ENCODE measurements at places on chromosomes 16 and 17. TPM values are rescaled to one million over a fixed set of nuclear protein-coding genes. Genes with fewer than 3 reads are reported as not detected.

DNA sequence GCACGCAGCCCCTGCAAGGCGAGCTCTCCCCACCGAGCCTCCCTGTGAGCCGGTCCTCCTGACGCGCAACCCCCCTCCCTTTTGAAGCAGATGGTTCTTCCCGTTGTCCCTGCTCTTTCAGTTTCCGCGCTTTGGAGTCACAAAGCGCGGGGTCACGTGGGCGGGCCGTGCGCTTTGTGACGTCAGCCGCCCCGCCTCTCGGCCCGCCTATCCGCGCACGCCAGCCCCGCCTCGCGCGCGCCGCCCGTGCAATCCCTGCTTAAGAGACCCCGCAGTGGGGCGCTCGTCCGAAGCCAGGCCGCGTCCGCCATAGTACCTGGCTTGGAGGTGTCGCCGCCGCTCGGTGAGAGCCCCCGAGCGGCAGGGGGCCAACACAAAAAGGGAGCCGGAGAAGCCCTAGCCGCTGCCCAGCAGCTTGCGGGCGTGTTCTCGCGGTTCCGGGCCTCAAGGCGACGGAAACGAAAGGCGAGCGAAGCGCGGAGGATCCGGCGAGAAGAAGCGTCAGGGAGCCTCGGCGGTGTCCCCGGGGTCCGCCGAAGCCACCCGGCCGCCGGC is at the start of gene RBBP6:
TSS of gene RBBP6 (plus strand) at position 272 of the 555 bp plus-strand sequence. CDS start 1,061 bp downstream, outside the sequence.
- DNase-seq: peak; percentile 98

DNA sequence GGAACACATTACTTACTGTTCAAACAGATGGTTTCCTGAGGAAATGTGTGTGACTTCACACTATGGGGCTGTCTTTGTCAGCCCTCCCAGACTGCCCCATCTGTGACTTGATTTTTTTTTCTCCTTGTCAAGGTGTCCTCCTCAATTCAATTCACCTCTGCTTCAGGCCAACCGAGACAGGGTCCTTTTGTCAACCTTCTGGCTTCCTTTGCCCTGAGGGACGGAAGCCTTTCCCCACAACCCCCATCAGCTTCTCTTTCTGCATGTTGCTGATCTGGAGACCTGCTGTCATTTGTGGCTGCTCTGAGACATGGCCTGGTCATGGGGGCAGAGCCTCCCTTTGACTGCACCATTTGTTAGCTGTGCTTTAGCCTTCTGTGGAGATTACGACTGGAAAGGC is 21.3 kb upstream of the RGS9 start:
- DNase-seq: peak; percentile 41

GRCh38 chr16:50279504-50279865 is 13.1 kb downstream of the ADCY7 start:
- DNase-seq: no peak

- no peak for DNase-seq
Measured at GRCh38 chr16:48317614-48318315, 67.4 kb downstream of the SIAH1 start.

DNA sequence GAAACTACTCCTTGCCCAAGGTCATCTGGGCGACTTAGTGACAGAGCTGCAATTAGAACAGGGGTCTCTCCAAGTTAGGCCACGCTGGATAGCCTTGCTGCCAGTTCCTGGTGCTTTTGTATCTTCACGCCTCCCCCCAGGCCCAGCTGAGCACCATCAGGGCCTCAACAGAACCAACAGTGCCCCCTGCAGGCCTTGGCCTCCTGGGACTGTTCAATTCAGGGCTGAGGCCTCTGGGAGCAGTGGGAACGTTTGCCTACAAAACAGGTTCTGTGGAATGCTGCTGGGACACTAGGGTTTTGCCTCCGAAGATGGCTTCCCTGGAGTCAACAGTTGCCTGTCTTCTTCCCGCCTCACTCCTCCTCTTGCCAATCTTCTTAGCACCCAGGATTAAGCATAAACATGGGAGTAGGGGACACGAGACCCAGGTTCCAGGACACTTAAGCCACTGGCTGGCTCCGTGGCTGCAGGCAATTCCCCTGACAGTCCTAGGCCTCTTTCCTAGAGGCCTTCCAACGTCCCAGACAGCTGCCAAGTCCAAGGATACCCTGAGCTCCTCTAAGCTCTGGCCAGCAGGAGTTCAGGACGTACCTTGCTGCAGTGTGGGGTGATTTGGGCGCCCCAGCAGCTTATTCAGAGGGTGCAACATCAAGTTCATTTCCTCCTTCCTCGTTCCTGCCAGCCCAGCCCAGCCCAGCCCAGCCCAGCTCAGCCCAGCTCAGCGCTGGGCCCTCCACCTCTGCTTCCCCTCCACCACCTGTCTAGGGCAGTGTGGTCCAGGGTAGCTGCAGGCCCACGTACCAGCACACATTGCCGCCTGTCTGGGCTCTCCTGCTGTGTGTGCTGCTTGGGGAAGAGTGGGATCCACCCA is 246.6 kb upstream of the RPL38 start:
- DNase-seq: peak; percentile 86

DNA sequence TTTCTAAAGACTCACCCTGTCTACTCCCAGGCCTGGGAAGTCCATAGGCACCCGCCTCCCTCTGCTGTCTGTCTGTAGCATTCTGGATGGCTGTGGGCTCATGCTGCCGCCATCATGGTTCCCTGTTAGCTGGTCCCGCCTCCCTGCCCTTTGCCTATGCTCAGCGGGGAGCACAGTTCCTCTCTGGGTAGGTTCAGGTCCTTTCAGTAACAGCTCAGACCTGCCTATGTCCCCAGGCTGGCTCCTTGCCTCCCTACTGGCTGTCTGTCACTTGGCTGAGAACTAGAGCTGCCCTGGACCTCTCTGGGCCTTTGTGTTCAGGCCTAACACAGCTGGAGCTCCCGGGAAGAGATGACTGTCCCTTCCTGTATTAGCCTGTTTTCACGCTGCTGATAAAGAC is 317.9 kb downstream of the SNX29 start:
- DNase-seq: no peak

DNA sequence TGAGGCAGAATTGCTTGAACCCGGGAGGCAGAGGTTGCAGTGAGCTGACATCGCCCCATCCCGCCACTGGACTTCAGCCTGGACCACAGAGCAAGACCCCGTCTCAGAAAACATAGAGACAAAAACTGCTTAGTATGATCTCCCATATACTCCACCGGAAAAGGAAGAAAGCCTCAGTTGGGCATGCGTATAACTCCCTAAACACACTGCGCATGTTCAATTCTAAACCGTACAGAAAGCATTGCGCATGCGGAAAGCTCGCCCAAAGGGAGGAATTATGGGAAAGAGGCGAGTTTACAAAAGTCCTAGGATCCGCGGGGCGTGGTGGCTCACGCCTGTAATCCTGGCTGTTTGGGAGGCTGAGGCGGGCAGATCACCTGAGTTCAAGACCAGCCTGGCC is 312.7 kb upstream of the ERCC4 start:
- no peak for DNase-seq

- DNase-seq: no peak
Measured at GRCh38 chr17:55245986-55246385, 18.8 kb upstream of the HLF start.

DNA sequence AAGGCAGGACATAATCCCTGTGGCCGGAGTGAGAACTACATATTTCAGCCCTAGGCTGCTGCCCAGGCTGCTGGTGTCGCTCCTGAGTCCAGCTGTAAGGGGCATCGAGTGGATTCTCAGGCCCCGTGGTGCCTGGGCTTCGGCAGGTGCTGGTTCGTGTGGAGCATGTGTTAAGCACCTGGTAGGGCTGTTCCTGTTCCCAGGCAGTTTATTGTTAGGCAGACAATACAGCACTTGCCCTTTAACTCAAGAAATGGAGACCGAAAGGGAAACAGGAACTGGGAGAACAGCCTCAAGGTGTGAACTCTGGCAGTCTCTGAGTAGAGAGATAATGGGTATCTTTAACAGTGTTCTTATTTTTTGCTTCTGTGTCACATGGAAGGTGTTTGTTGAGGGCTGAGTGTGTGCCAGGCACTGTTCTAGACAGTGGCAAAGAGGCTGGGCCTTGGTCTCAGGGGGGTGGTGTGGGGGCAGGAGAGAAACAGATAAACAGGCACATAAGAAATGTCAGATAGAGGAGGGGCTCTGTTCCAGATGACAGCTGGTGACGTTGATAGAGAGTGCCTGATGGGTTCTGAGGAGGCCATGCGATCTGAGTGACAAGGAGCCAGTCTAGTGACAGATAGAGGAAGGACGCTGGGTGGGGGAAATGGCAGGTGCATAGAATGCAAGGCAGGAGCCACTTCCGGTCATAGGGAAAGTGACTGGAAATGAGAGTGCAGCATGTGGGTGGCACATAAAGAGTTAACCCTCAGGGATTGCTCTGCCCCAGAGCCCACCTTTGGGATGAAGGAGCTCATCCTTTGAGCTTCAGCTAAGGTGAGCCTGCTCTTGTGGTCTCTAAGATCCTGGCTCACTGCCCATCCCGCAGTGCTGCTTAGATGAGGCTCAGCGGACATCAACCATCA is 33.8 kb downstream of the EPN2 start:
- DNase-seq: no peak

DNA sequence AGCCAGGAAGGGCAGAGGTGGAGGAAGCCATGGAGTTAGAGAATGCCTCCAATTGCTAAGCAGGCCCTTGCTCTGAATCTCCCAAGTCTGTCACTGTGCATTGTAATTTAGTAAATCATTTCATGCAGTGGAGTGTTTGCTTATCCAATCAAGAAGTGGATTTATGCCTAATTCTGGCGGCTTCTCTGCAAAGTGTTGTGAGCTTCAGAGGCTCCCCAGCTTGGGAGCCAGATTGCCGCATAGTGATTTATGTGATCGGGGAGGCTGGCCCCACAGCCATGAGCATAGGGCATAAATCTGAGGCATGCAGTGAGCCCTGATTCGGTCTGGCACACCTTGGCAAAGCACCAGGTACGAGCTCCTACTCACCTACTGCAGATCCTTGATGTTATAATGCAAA is 520.8 kb downstream of the HS3ST4 start:
- DNase-seq: no peak

- DNase-seq: no peak
Measured at GRCh38 chr17:77419547-77420094, 278.9 kb downstream of the SEC14L1 start.

DNA sequence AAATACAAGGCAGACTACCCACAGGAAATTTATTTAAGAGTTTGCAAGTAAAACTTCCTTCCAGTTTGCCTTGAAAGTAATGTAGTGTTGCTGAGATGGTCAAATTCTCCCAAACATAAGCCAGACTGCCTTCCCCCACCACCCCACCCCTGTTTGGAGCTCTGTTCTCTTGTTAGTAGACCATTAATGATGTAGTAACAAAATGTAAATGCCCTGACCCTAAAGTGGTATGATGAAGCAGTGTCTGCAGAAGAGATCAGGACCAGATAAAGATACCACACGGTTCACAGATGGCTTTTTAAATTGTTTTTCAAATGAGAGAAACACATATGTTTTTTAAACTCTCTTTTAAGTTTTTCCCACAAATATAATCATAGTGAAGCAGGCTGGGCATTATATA is 136.4 kb upstream of the TMEM97 start:
- DNase-seq: no peak

- DNase-seq: no peak
Measured at GRCh38 chr17:80220736-80221215, 549 bp downstream of the SLC26A11 start.

DNA sequence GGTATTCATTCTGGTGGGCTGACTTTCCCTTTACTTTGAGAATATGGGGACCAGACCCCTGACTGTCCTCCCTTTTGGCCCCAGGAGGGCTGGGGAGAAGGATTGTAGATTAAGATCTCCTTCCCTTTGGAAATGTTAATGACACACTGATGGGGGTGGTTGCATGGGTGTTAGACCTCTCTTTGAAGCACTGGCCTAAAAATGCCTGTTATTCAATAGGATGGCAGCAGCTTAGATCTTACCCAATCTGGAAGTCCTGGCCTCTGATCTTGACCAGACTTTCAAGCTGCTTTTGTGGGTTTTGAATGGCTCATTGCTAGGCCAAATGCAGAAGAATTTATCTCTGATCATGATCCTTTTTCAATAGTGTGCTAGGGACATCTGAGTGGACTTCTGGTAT is 25.7 kb downstream of the MAP3K3 start:
- no peak for DNase-seq

- DNase-seq: no peak
Measured at GRCh38 chr17:36837195-36837938, 99.9 kb upstream of the LHX1 start.

GRCh38 chr16:70746708-70747424 is 54.1 kb downstream of the VAC14 start:
- DNase-seq: no peak

GRCh38 chr16:9500872-9501271 is 409.4 kb downstream of the HAPSTR1 start:
- no peak for DNase-seq

- DNase-seq: no peak
Measured at GRCh38 chr17:41972571-41973407, 6.2 kb downstream of the CNP start.

DNA sequence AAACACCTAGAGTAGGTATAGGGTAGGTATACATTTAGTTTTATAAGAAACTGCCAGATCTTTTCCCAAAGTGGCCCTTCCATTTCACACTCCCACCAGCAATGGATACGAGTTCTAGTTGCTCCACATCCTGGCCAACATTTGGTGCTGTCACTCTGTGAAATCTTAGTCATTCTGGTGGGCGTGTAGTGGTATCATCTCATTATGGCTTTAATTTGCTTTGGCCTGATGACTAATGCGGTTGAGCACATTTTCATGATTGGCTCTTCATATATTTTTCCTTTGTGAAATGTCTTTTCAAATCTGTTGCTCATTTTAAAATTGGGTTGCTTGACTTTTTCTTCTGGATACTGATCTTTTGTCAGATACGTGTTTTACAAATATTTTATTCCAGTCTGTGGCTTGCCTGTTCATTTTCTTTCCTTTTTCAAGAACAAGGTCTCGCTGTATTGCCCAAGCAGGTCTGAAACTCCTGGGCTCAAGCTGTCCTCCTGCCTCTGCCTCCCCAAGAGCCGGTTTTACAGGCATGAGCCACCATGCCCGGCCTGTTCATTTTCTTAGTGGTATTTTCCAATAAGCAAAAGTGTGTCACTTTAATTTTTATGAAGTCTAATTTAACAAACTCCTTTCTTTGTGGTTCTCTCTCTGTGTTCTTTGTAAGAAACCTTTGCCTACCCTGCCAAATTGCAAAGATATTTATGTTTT is 192.4 kb downstream of the SEC14L1 start:
- peak; percentile 45 for DNase-seq

GRCh38 chr17:75260641-75261335 is 618 bp downstream of the GGA3 start:
- DNase-seq: no peak

GDE1 gene
- 55.9 TPM for total RNA-seq

G6PC1 gene
- not detected for total RNA-seq

SLFN12 gene
- 17.7 TPM for total RNA-seq

TBC1D3D gene
- not detected for total RNA-seq

ANKRD40CL gene
- not detected for total RNA-seq

SNX20 gene
- 3.6 TPM for total RNA-seq

Measured in mesenteric fat pad (tissue), 1 donor.